Stimulated activated CD4-positive, alpha-beta T cell treated with anti-CD3 and anti-CD28 coated beads, Interleukin-2, amount 100 ng/mL, for 4 hours (primary cell): ENCODE measurements at places on chromosomes 5 and 9.

GRCh38 chr5:174459071-174459702 is 265.2 kb upstream of the MSX2 start:
- DNase-seq = no peak

DNA sequence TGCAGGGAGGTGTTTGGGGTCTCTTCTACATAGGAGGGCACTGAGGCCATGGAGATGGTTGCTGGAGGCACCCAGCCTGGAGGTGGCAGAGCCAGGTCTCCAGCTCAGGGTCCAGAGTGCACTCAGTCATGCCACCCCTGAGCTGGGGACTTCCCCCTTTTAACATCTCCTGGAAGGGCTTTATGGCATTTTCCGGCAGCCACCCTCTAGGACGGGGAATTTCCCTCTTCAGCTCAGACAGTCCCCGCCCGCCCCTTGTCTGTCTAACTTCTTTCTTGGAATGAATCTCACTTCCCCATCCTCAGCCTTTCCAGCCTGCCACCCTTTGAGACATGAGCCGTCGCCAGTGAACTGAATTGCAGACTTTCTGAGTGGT is 49.9 kb downstream of the COL15A1 start:
- DNase-seq = no peak

DNA sequence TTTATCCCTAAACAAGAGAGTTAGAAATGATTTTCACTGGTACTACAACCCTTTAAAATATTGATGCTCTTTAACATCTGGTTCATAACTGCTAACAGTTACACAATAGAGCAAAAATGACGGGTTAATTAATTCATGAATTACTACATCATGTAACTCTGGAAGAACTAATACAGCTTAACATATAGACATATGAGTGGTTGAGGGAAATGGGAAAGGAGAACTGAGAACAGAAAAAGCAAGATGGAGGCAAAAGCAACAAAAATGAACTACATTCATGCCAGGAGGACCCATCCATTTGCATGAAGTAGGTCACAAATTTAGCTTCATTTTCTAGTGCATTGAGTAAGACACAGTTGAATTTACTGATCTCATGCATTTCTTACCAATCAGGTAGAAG is 61.8 kb downstream of the C9 start:
- no peak for DNase-seq

GRCh38 chr9:16202914-16203728 is 650.3 kb downstream of the CCDC171 start:
- no peak for DNase-seq

DNA sequence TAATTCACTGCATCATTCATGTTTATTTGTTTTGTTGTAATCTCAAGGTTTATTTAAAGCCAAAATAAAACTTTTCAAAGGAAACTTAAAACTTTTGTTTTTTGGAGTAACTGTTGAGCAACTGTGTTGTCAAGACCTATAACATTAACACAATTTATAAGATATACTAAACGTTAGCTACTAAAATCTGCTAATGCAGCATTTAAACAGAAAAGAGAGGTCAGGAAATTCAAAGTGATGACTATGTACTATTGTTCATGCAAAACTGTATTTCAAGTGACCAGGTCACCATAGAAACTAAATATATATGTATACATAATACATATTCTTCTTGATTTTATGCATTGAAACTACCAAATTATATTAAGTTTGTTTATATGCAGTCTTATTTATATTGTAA is 1740.9 kb downstream of the EFNA5 start:
- no peak for DNase-seq

DNA sequence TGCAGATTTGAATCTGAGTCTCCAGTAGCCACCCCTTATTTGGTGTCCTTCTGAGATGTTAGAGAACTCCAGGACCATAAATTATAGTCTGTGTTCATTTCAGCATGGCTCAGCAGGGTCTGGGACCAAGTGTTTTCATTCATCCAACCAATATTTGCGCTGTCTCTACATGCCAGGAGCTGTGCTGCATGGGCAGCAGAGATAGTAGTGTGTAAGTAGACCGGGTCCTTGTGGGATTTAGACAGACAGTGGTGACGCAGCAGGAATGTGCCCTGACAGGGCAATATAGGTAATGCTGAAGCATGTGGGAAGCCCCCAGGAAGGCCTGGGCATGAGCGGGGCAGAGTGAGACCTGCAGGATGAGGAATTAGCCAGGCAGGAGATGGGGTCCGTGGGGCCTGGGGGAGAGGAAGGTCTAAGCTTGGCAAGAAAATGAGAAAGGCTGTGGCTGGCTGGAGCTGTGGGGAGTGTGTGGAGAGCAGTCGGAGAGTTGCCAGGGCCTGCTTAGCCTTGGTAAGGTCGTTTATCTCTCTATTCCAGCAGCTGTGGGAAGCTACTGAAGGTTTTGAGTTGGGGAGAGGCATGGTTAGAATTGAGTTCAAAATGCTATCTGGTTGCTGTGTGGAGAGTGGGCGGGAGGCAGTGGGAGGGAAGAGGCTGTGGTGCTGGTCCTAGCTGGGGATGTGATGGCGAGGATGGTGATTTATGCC is 16.8 kb downstream of the STXBP1 start:
- no peak for DNase-seq

DNA sequence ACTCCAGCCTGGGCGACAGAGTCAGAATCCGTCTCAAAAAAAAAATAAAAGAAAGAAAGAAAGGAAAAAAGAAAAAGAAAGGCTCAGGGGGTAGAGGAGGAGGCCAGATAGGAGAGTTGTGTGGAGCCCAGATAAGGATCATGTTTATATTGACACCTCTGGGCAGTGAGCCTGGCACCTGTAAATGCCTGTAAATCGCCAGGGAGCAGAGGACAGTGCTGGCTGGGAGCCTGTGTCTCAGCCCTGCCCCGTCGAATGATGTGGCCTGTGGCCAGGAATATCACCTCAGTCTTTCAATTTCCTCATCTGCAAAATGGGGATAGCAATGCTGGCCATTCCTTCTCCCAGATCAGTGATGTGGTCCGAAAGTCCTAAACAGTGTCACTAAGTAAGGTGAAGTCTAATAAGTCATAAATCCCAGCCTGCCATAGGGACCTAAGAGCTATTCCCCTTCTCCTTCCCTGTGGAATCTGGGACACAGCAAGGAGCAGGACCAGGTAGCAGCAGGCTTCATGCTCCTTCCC is 10.3 kb upstream of the ABO start:
- no peak for DNase-seq

DNA sequence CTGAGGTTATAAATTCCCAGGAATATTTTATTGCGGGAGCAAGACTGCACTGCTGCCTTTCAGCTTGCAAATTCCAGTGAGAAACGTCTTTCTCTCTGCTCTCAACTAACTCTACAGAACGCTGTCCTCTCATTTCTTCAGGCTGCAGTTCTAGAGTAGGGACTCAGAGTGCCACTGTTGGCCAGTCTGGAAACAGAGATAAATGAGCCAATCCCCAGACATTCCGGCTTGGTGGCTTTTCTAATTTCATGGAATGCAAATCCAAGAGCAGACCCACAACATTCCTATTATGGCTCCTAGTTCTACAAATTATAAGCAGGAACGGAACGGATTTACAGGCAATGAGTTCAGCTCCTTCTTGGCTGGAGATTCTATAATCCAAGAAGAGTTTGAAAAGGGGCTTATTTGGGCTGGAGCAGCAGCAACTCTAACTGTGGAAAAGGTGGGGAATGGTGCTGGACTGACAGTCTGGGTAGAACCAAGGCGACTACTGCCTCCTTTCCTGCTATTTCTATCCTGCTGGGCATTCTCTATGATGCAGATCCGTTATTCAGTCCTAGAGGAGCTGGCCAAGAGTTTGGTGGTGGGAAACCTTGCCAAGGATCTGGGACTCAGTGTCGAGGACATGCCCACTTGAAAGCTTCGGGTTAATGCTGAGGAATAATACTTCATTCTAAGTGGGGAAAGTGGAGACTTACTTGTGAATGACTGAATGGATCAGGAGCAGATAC is 9.3 kb downstream of the PCDHGA12 start:
- DNase-seq = no peak

- no peak for DNase-seq
Measured at GRCh38 chr9:123669346-123669745, 260.6 kb downstream of the DENND1A start.

GRCh38 chr5:127565586-127566270 is 48.3 kb downstream of the PRRC1 start:
- DNase-seq = no peak

- no peak for DNase-seq
Measured at GRCh38 chr5:141785135-141785534, 93.1 kb downstream of the PCDH1 start.

GRCh38 chr9:91786132-91786896 is 163.7 kb downstream of the ROR2 start:
- DNase-seq = no peak

DNA sequence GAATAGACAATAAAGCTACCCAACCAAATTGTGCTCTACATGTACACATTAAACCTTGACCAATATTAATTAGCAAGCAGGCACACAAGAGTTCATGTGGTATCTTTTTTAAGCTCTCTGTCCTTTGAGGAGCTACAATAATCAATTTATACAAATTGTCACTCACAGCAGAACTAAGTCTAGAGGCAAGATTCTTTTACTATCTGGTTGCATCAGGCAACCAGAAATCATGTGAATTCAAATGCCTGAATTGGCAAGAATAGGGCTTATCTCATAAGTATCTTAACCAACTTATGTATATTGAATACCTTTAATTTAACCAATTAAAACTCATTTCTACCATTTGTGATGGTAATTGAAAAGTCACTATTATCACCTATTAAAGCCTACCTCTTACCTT is 145.5 kb upstream of the HAPLN1 start:
- DNase-seq = no peak

- DNase-seq = no peak
Measured at GRCh38 chr9:87013490-87013889, 66.2 kb upstream of the GAS1 start.

- DNase-seq = no peak
Measured at GRCh38 chr9:136944212-136944518, 373 bp downstream of the FBXW5 start.

DNA sequence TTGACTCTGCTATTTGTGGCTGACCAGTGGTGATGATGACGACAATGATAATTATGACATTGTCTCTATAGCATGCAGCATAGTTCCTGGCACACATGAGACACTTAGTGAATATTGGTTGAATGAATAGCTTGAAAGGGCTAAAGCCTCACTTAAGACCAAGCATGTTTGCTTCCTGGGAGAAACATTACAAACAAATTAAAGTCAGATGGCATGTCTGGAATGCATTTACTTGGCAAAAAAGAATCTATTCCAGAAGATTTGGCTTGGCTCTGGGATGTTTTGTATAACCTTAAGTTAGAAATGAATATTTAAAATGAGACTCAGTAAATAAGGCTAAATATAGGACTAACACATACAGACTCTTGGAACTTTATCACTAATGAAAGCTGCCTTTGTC is 21.6 kb downstream of the GAS1 start:
- no peak for DNase-seq

DNA sequence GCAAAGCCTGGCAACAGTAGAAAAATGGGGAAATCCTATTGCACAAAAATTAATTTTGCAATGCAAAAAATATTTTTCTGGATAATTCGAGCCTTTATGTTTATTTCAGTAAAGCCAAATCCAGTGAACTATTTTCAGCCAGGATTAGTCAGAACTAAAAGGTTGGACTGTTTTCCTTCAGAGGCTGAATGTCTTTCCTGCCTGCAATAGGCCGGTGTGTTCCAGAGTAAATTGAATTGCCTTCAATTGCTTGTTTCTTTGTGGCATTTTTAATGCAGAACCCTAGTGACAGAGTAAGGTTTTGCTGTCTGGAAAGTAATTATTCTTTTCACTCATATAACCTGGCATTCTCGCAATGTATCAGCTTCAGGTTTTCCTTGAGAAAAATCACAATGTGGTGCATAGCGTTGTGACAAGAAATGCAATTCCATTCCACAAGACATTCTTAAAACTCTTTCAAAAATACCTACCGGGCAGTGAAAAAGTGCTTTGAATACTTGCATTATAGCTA is 183.7 kb downstream of the GLIS3 start:
- DNase-seq = no peak

GRCh38 chr5:112706446-112707016 is 31.2 kb upstream of the APC start:
- no peak for DNase-seq
